ENCODE measurements at places on chromosomes 11 and 22.

DNA sequence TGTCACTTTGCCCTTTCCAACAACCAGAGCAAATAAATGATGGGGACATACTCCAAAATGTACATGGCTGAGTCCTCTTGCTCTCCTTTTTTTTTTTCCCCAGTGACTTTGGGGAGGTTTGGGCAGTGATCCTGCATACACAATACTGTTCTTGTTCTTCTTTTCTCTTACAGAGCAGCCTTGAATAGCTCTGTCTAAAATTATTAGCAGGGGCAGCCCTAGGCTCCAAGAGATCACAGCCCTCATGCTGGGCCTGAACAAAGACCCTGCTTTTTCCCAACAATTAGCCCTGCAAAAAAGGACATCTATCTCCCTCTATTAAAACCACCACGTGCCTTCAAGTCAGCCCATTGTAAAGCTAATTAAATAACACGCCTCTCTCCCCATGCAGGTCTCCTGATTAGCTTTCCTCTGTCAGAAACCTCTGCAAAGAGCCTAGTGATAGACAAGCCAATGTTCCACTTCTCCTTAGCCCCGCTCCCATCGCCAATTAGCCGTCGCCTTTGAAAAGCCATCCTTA lies 54.7 kb downstream of the ETS1 start:
- DNase-seq: no peak

DNA sequence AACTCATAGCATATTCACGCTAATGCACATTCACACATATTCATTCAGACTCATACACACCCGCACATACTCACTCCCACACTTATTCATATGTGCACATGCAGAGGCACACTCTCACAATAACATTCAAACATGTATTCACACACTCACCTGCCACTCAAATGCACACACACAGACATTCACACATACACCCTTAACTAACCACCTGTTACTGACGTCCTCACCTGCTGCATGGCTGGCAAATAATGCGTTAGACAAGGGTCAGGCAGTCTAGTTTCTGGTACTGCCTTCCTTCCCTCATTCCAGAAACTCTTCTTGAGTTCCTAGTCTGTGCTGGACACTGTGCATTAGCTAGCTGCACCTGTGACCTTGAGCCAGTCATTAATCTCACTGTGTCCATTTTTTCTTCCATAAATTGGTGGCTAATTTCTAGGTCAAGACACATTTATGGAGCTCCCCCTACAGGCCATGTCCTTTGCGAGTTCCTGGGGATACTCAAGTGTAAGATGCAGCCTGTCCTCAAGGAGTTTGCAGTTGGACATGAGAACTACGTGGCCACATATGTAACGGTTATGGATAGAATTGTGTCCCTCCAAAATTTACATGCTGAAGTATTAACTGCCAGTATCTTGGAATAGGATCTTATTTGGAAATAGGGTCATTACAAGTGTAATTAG lies 34.5 kb upstream of the SEZ6L start:
- no peak for DNase-seq

DNA sequence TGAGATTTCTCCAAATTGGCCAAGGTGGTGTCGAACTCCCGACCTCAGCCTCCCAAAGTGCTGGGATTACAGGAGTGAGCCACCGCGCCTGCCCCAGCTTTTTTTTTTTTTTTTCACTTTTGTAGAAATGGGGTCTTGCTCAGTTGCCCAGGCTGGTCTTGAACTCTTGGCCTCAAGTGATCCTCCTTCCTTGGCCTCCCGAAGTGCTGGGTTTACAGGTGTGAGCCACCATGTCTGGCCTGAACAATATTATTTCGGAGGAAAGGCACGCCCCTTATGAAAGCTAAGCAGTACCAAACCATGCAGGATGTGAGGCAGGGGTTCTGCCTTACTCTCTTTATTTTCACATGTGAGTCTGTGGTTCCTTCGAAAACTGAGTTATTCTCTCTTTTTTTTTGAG lies 16.1 kb downstream of the MTCH2 start:
- no peak for DNase-seq

GRCh38 chr11:123483058-123483457 lies 53.0 kb downstream of the GRAMD1B start:
- DNase-seq: peak; percentile 32

DNA sequence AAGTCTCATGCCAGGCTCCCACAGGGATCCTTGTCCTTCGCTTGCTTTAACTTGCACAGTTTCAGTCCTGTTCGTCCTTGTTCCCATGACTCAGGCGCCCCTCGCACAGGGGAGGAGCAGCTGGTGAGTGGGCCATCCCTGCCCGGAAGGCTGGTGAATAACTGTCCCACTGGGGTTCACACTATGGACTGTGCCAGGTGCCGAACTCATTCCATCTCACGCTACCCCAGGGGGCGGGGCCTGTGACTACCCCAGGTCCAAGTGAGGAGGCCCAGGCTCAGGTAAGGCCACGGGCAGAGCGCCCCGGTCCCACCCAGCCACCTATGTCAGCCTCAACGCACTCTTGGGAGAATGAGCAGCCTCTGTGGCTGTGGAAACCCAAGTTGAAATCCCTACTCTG lies 7.2 kb upstream of the CARD10 start:
- peak; percentile 31 for DNase-seq

DNA sequence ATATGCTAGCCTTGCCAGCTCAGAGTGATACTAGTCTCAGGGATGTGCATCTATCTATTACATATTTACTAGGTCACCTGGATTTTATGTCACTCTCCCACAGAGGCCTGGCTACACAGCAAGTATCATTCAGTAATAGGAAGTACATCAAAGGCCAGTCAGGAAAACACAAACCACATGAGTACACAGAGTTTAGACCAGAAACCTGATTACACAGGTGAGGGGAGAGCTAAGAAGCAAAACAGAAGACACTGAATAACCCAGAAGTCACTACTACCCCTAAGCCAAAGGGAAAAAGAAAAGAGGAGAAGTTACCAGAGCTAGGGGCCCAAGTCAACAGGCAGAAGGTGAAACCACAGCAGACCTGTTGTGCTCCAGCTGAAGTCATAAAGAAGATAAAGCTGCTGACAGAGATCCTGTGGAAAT lies 13.3 kb downstream of the LPXN start:
- DNase-seq: no peak

- no peak for DNase-seq
Measured at GRCh38 chr11:13902523-13902922, 60.0 kb upstream of the SPON1 start.

GRCh38 chr22:19876941-19877625 lies 22.4 kb upstream of the GNB1L start:
- no peak for DNase-seq

DNA sequence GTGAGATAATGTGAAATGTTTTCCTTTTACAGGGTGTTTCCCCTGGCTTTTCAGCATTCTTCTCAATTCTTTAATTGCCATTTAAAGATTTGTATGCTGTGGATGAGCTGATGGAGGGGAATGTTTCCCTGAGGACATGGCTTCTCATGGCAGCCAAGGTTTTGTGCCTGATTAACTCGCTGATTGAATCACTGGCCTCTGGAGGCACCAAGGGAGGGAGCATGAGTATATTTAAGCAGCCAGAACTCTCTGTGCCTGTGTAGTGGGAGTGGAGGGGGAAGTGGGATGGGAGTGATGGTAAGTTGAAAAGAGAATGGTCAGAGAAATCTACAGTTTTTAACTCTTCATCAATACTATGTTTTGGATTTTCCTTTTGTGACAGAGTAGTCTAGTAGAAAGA lies 88.7 kb downstream of the STIM1 start:
- DNase-seq: peak; percentile 68

GRCh38 chr22:50523458-50523805 lies 2.0 kb downstream of the SCO2 start:
- DNase-seq: no peak

GRCh38 chr11:9815486-9816136 lies 151.7 kb downstream of the SWAP70 start:
- DNase-seq: peak; percentile 88

DNA sequence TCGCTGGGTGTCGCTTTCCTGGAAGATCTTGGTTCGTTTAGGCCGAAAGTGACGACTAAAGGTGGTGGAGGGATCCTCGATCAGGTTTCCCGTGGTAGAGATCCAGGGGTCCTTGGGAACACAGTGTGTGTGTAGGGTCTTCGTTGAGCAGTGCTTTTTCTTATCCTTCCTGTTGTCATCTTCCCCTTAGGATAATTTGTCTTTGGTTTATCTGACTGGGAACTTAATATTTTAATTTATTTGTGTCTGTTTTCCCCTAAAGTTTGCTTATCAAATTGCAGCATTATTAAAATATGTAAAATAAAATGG lies 403 bp downstream of the RBM7 start:
- no peak for DNase-seq

GRCh38 chr11:65128182-65129145 lies 5.9 kb downstream of the SYVN1 start:
- DNase-seq: no peak

GRCh38 chr22:21450320-21450831 lies 16.8 kb upstream of the TMEM191C start:
- DNase-seq: no peak

- DNase-seq: peak; percentile 62
Measured at GRCh38 chr11:102603091-102603490, 22.0 kb downstream of the MMP20 start.

DNA sequence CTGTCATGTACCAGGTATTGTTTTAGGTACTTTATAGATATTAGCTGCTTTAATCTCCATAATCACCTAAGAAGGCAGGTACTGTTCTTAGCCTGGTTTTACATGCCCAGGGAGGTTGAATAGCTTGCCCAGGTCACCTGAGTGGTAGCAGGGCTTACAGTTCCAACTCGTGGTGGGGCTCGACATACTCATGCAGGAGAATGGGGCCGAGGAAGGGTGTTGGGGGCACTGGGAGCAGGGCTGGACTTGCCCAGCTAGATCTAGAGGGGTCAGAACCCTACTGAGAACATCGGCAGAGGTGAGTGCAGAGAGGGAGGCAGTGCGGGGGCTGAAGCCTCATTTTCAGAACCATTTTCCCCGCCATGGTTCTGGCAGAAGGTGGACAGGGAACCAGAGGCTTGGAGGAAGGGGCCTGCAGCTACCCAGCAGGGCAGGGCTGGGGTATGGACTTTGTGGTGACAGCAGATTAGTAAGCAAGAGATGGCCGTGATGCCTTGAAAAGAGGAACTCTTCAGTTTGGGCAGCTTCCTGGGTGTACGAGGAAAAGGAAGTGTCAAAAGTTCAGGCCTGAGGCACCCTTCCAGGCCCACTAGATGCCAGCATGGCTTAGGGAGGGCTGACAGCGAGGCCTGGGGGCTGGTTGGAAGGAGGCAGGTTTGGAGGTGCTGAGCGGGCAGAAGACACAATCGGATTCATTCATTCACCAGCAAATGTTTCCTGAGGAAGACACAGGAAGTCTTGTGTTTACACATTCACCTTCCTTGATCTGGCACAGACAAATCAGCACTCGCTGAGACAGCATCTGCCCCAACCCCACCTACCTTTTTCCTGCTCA lies 54.7 kb upstream of the LYVE1 start:
- DNase-seq: no peak

- peak; percentile 81 for DNase-seq
Measured at GRCh38 chr11:17972987-17973386, 39.9 kb downstream of the SERGEF start.

GRCh38 chr11:2927121-2927800 lies 2.0 kb downstream of the PHLDA2 start:
- DNase-seq: no peak

GRCh38 chr11:93323747-93324146 lies 6.8 kb upstream of the DEUP1 start:
- DNase-seq: no peak

- DNase-seq: peak; percentile 42
Measured at GRCh38 chr11:68792400-68792966, 41.2 kb upstream of the TESMIN start.

DNA sequence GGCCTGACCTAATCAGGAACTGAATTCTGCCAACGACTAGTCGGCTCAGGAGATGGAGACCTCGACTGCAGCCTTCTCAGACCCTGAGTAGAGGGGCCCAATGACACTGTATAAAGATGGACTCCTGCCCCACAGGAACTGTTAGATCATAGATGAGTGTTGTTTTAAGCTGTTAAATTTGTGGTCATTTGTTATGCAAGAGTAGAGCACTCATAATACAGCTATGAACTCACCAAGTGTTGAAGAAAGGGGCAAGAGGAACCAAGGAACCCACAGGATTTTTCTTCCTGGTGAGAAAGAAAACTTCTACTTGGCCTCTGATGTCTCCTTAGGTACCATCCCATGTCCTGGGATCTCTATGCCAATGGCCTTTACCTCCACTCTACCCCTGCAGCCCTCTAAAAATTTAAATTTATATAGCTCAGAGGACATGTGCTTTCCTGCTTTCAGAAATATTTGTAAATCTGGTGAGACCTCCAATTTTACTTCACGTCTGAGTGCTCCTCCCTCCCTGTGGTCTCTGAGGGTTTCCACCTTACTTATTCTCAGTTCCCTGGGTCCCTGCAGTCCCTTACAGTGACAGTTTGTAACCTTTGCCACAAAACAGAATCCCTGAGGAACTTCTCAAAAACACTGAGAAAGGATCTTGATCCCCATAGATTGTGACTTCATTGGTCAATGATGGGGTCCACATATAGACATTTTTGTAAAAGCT lies 256.3 kb upstream of the ARHGAP20 start:
- peak; percentile 60 for DNase-seq

GRCh38 chr11:45616802-45617549 lies 48.4 kb downstream of the CHST1 start:
- no peak for DNase-seq

GRCh38 chr11:2135648-2136201 lies 3.5 kb downstream of the IGF2 start:
- no peak for DNase-seq

DNA sequence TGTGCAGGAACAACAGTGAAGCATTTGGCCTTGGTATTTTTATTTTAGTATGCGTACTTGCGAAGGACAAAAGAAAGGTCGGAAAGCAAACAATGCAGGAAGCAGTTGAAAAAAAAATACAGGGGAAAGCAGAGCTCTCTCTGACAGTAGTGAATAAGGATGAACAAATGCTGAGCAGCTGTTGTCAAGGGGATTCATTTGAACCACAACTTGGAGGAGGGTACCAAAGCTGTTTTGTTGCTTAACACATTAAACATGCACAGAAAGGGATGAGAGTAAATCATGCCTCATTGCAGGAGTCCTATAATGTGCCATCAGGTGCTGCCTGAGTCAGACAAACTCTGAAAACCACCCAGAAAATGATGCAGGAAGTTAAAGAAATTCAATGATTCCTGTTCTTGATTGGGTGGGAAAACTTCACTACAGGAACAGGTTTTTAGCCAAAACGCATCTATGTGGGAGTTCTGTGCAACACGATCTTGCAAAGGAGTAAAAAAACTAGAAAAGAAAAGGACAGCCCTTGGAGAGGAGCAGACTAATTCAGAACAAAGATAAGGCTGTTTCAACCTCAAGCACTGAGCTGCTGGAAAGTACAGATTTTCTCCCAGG lies 2113.5 kb downstream of the LRRC4C start:
- DNase-seq: no peak

Measured in EH (cell line).